ENCODE measurements at places on chromosomes 13 and 19. TPM values are rescaled to one million over a fixed set of nuclear protein-coding genes. Genes with fewer than 3 reads are reported as not detected.
A peak's percentile ranks its signal among the peaks of the same experiment; 100 is the strongest.

DNA sequence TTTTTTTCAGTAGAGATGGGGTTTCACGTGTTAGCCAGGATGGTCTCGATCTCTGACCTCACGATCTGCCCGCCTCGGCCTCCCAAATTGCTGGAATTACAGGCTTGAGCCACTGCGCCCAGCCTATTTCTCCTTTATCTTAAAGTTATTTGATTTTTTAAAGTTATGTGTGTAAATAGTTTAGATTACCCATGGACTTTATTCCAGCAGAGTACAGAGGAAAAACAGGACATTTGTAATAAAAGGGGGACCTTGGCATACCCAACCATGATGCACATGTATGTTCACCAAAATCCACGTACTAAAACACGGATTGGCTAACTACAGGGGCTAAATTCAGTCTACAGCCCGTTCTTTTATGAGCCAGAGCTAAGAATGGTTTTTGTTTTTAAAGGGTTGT, 13.7 kb upstream of the IZUMO2 start:
- no peak for DNase-seq

DNA sequence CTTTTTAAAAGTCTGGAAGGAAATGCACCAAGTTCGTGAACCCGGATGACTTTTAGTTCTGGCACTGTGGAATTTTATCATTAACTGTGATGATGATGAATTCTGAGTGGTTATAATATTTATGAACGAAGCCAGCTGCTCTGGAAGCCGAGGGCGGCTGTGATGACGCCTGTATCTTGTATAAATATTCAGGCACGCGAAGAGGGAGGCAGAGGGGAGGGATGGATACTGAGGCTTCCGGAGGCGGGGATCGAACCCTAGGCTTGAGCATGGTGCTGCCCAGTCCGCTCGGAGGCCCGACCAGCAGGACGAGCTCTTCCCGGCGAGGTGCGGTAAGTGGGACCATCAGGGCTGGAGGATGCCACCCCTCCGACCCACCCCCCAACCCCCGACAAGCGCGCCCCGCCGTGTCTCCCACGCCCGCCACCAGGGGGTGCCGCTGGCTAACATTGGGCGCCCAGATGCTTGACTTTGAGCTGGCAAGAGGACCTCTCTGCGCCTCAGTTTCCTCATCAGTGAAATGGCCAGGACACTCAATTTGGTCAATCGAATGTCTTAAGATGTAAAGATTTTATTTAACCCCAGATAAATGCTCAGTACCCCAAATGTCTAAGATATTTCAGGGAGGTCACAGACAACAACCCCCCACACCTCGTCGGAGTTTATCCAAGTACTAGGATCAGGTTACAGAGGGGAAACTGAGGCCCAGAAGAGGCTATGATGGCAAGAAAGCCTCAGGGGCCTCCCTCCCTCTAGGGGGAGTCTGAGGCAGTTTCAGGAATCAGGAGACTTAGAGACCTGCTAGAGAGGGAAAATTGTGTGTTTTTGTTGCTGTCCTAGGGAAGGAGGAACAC, 4.5 kb upstream of the RAB3A start:
- peak; percentile 54 for DNase-seq

DNA sequence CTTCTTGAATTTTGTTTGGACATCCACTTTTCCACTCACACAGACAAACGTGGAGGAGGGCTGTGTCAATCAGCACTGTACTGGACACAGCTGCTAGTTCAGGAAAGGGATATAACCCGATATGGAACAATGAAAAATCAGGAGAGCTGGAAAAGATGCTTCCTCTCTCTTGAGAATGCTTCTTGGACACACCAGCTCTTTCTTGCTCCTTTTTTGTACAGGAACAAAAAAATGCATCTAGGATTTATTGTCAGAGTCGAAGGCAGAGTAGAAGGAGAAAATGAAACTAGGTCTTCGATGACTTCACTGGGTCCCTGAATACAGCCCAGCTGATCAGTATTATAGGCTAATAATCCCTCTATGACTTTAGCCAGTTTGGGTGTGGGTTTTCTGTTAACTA, 62.2 kb downstream of the PEG3 start:
- DNase-seq: peak; percentile 33

- no peak for DNase-seq
Measured at GRCh38 chr19:9793071-9793591, 24.6 kb upstream of the ZNF846 start.

- no peak for DNase-seq
Measured at GRCh38 chr19:58166708-58167280, 16.1 kb upstream of the ZNF274 start.

DNA sequence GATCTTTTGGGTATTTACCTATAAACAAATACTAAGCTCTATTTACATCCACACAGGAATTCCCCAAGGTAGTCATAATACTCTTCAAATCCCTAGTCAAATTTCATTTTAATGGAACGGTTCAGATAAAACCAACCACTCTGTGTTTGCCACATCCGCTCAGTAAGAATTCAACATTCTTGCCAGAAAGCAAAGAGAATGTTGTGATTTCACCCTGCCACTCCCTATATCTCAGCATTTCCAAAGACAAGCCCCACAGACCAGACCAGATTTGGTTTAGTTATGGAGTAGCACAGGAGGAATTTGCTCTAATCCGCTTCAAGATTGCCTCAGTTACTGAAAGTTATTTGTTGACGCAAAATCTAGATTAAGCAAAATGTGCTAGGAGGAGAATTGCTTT, 105.6 kb upstream of the SERP2 start:
- DNase-seq: no peak

DNA sequence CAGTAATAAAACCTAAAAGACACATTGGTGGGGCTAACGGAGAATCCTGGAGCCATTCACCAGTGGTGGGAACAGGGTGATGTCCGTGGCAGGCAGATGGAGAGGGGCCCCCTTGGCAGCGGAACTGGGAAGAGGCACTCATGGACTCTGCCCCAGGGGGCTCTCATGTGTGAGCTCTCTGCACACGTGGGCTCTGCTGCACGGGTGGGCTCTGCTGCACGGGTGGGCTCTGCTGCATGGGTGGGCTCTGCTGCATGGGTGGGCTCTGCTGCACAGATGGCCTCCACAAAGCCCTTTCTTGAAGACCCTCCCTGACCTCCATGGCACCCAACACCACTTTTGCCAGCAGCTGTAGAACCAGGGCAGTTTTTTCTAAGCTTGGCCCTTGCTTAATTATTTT, 52.3 kb downstream of the PARP4 start:
- no peak for DNase-seq

DNA sequence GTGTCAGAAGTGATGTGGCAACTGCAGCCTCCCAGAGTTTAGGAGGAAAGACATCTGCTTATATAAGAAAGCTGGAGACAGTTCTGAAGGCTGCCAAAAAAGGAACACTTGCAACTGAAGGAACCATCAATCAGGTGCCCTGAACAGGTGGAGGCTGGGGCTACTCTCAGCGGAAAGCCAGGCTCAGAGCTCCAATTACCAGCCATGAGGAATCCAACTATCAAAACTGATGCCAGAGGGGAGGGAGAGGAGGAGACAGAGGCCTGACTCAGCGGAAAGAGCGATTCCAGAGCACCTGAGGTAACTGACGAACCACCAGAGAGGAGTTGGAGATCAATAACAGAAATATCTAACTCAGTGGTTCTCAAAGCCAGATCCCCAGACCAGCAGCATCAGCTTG, 24.3 kb downstream of the LEUTX start:
- peak; percentile 57 for DNase-seq

GRCh38 chr19:4452230-4452990, 5.2 kb downstream of the UBXN6 start:
- no peak for DNase-seq

- no peak for DNase-seq
Measured at GRCh38 chr13:26747706-26748105, 12.9 kb downstream of the GPR12 start.

GRCh38 chr13:31267126-31267784, 67.5 kb downstream of the B3GLCT start:
- no peak for DNase-seq

- DNase-seq: no peak
Measured at GRCh38 chr13:57858376-57858775, 226.8 kb downstream of the PCDH17 start.

DNA sequence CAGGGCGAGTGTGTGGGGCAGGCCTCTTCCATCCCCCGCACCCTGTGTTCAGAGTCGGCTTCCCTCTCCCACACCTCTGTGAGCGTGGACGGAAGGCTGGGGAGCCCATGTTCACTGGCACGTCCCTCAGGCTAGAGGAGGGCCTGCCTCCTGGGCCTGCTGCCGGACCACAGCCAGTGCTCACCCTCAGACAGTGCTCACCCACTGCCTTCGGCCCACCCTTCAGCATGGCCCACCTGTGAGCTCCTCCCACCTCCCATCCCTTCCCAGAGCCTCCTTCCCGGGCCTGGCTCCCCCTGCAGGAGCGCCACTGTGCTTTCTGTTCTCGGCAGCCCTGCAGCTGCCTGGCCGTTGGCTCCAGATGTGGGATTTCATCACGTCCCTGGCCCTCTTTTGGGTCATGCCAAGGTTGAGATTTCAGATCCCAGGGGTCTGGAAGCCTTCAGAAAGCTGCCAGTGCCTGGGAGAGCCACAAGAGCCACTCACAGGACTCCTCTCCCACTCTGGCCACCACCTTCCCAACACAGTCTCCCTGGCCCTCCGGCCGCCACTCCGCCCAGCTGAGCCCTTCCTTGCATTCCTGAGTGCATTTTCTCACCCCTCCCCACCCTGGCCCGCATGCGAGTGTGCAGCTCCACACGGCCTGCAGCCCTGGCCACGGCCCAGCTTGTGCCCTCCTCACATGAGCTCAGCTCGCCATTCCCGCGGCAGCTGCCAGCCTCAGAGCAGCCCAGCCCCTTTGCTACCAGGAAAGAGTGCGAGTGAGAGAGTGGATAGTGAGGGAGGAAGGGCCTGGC, 25.3 kb downstream of the CAPN12 start:
- peak; percentile 53 for DNase-seq

- DNase-seq: peak; percentile 49
Measured at GRCh38 chr19:14434543-14435319, 1.6 kb downstream of the PKN1 start.

CASP14 gene
- not detected for polyA plus RNA-seq

ZNF724 gene
- polyA plus RNA-seq: 2.7 TPM

GAPDHS gene
- not detected for polyA plus RNA-seq

FFAR3 gene
- 0.13 TPM for polyA plus RNA-seq

DIRAS1 gene
- polyA plus RNA-seq: 2.0 TPM

PSG6 gene
- not detected for polyA plus RNA-seq

MAST3 gene
- 7.3 TPM for polyA plus RNA-seq

FPR2 gene
- polyA plus RNA-seq: 0.25 TPM

CGB3 gene
- not detected for polyA plus RNA-seq

GZMM gene
- 0.29 TPM for polyA plus RNA-seq

TMEM190 gene
- not detected for polyA plus RNA-seq

LYPD5 gene
- polyA plus RNA-seq: 0.59 TPM

GIPC3 gene
- 1.7 TPM for polyA plus RNA-seq

ZNF737 gene
- polyA plus RNA-seq: 7.9 TPM

PEG3 gene
- 235 TPM for polyA plus RNA-seq

Measured in muscle of back (tissue), 13 donors.